SJCRH30 (cell line): ENCODE measurements at places on chromosomes 6 and 20. TPM values are rescaled to one million over a fixed set of nuclear protein-coding genes. Genes with fewer than 3 reads are reported as not detected.
A peak's percentile ranks its signal among the peaks of the same experiment; 100 is the strongest.

DNA sequence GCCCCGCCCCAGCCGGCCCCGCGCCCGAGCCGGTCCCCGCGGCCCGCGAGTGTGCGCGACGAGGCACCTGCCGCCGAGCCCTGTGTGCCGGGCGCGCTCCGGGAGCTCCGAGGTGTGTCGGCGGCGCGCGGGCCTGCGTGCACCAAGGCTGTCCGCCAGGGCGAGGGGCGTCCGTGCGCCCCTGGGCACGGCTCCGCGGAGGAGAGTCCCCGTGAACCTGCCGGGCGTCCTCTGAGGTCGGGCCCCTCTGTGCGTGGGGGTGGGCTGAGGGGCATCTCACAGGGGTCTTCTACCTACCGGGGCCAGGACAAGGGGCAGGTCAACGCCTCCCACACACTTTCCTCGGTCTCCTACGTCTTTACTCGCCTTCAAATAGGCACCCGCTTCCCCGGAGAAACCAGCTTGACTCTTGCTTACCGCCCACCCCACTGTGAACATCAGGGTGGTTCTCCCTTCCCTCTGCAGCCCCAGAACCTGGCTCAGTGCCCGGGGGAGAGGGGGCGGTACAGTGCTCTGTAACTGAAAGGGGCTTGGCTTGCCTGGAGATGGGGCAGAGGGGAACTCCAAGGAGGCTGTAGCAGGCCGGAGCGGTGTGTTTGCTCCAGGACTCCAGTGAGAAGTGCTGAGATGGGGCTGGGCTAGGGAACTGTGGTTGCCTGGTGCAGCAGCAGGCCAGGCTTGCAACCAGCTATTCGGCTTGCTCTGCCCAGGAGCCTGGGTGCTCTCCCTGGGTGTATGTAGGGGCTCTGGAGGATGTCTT lies at the start of gene SAMD10:
Gene SAMD10 (minus strand): TSS at position 86 of the 760 bp plus-strand sequence. CDS start 175 bp downstream, outside the sequence.
- H3K4me1 ChIP-seq, result peaks cover 18% of the 10 kb centered on the region
- peaks cover 20% of the 10 kb centered on the region for H3K36me3 ChIP-seq
- peak within 1 kb of the TSS; percentile 86; the same call in 1 of the 2 replicates for H3K27ac ChIP-seq
- DNase-seq, result peak; percentile 48

DNA sequence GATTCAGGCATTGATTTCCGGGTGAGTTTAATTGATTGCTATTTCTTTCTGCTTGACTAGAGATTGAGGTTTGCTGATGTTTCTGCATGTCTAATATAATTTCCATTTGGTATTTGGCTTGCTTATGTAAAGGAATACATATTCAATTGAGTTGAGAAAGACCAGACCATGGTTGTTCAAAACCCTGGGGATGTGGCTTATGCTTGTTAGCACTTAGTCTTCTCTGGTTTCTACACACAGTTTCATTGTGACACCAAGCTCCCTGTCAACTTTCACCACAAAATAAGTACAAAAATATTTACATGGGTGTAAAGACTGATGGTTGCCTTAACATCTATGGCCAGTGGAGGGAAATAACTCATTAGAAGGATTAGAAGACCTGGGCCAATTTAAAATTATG lies 209.6 kb downstream of the CDH26 start:
- no peaks in the 10 kb centered on the region for H3K36me3 ChIP-seq
- no peak for DNase-seq
- H3K4me3 ChIP-seq, result no peak overlapping the region
- H3K27me3 ChIP-seq, result peaks cover 8% of the 10 kb centered on the region; the same call in 1 of the 2 replicates

GRCh38 chr6:17418281-17419188 lies 25.1 kb downstream of the CAP2 start:
- peak; percentile 62 for DNase-seq
- H3K27ac ChIP-seq, result peak overlapping the region; percentile 67
- H3K36me3 ChIP-seq, result peaks cover under 1% of the 10 kb centered on the region; the same call in 1 of the 2 replicates
- peak overlapping the region; percentile 38 for H3K4me3 ChIP-seq
- H3K4me1 ChIP-seq, result peaks cover 27% of the 10 kb centered on the region

DNA sequence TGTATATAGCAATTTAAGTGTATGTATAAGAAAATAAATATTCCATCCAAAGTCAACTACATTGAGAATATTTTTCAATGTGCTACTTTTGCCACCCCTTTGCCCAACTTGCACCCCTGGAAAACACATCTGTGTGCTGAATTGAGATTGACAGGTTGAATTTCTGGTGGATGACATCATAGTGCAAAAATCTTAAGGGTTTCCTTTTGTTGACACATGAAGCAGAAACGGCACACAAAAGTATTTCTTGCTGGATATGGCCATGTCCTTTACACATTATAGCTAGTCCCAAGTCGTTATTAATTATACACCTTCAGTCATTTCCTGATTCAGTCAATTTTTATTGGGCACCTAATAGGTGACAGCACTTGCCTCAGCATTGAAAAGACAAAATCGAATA lies 188.7 kb upstream of the FBXL4 start:
- no peak for DNase-seq
- no peak overlapping the region for H3K27ac ChIP-seq
- H3K27me3 ChIP-seq, result no peaks in the 10 kb centered on the region
- no peak overlapping the region for H3K4me3 ChIP-seq
- no peaks in the 10 kb centered on the region for H3K36me3 ChIP-seq

DNA sequence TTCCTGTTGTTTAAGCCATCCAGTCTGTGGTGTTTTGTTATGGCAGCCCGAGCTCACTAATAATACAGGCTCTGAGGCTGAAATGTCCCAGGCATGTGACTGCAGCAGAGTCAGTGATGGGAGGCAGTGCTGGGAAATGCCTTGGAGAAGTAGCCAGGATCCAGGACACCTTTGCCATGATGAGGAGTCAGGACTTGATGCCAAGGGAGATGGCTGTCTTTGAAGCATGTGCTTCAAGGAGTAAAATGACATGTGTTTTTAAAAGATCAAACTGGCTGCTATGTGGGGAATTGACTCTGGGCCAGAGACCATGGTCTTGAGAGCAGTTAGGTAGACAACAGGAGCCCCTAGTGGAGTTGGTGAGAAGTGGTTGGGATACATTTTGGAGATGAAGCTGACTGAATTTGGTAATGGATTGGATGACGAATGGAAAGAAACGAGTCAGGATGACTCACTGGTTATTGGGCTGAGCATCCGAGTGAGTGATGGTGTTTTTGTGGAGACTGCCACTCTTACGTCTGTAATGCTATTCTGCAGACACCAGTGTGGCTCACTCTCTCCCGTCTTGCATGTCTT lies 322.2 kb downstream of the PLCB1 start:
- no peaks in the 10 kb centered on the region for H3K36me3 ChIP-seq
- H3K4me3 ChIP-seq, result no peak overlapping the region
- peak; percentile 62 for DNase-seq
- H3K27ac ChIP-seq, result no peak overlapping the region

DNA sequence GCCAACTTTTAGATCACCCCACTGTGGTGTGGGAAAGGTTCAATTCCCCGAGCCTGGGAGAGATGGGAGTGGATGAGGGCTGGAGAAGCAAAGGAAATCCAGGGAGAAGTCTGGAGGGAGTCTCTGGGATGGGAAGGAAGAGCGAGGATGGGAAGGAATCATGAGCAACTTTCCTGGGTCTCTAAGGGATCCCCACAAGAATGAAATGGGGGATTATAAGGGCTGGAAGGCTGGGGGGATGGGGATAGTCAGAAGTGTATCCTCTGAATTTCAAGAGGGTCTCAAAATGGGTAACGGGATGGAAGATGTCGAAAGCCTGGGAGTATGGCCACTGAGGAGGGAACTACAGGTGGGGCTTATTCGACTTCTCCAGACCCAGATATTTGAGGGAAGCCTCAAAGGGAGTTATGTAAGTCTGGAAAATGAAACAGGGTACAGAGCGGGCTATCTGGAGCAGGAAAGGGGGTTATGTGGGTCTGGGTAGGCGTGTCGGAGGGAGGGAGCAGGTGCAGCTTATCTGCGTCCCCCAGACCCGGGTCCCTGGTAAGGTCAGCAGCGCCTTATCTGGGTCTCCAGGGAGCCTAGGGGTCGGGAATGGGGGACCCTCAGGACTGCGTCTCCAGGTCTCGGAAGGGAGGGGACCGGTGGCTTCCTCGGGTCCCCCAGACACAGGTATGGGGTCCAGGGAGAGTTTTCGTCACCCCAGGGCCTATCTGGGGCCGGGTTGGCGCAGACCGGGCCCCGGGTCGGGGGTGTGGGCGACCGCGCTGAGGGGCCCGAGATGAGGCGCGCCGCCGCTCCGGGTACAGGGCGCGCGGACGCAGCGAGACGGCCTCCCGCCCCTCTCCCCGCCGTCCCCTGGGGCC lies 550 bp downstream of the PLAGL2 start:
- peaks cover 21% of the 10 kb centered on the region; the same call in 1 of the 2 replicates for H3K36me3 ChIP-seq
- DNase-seq, result peak; percentile 17
- H3K27me3 ChIP-seq, result no peaks in the 10 kb centered on the region
- H3K27ac ChIP-seq, result peak overlapping the region; percentile 51
- H3K4me3 ChIP-seq, result peak overlapping the region; percentile 95
- H3K4me1 ChIP-seq, result peaks cover 29% of the 10 kb centered on the region

DNA sequence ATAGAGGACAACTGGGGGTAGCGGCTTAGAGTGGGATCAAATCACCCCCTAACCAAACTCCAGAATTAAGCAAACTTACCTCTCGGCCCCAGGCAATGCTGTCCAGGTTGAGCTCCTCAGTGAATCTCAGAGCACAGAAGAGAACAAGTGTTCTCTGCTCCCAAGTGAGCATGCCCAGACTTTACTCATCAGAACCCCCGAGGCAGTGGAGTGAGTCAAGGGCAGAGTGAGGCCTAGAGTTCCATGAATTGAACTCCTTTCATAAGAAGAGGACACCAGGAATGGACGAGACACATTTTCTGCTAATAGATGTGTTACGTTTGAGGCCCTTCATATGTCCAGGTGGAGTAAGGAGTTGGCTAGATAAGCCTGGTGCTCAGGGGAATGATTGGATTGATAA lies 134.0 kb upstream of the DTNBP1 start:
- H3K27ac ChIP-seq, result no peak overlapping the region
- H3K36me3 ChIP-seq, result no peaks in the 10 kb centered on the region
- peaks cover 29% of the 10 kb centered on the region for H3K4me1 ChIP-seq
- H3K4me3 ChIP-seq, result no peak overlapping the region
- no peak for DNase-seq

DNA sequence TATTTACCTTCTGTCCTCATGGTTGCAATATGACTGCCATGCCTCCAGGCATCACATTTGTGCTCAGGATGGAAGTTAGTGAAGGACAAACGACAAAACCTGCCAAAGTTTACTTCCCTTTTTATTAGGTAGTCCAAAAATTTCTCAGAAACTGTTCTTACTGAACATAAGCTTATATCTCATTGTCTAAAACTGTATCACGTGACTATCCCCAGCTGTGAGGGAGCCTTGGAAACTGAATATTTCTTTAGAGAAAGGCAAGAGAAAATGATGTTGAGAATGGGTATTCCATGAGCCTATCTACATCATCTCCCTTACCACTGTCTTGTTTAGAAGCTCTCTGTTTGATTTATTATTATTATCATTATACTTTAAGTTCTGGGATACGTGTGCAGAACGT lies 303.6 kb upstream of the PRND start:
- peaks cover 10% of the 10 kb centered on the region; the same call in 1 of the 2 replicates for H3K4me1 ChIP-seq
- H3K36me3 ChIP-seq, result no peaks in the 10 kb centered on the region
- no peak overlapping the region for H3K4me3 ChIP-seq
- H3K27ac ChIP-seq, result no peak overlapping the region
- H3K27me3 ChIP-seq, result no peaks in the 10 kb centered on the region

DNA sequence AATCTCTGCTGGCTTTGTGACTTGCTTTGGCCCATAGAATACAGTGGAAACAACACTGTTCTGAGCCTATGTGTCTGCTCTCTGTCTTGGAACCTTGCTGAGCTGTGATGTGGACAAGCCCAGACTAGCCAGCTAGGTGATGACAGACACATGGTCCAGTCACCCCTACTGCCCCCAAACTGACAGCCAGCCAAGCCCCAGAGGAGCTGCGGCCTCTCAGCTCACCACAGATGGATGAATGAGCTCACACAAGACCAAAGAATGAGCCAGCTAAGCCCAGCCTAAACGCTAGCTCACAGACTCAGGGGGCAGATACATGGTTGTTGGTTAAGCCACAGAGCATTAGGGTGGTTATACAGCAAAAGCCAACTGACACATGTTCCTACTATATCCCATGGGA lies 4.1 kb downstream of the AARS2 start:
- peaks cover 3% of the 10 kb centered on the region; the same call in 1 of the 2 replicates for H3K4me1 ChIP-seq
- DNase-seq, result peak; percentile 36
- H3K27me3 ChIP-seq, result no peaks in the 10 kb centered on the region

- H3K4me3 ChIP-seq, result peak overlapping the region; percentile 59
- no peaks in the 10 kb centered on the region for H3K27me3 ChIP-seq
- DNase-seq, result peak; percentile 69
- H3K27ac ChIP-seq, result no peak overlapping the region
Measured at GRCh38 chr6:28943557-28944411, 20.0 kb upstream of the TRIM27 start.

- no peak for DNase-seq
- no peak overlapping the region for H3K27ac ChIP-seq
- peaks cover 53% of the 10 kb centered on the region for H3K27me3 ChIP-seq
- no peaks in the 10 kb centered on the region for H3K4me1 ChIP-seq
- no peaks in the 10 kb centered on the region for H3K36me3 ChIP-seq
Measured at GRCh38 chr20:61912665-61913422, 152.8 kb downstream of the TAF4 start.

The YTHDF1 gene
- total RNA-seq, result 83.2 and 84.4 TPM in 2 replicates

The CTCFL gene
- 0.06 TPM in 1 of 2 replicates, not detected in the other for total RNA-seq

The PKIB gene
- total RNA-seq, result 7.4 and 10.0 TPM in 2 replicates

The MLN gene
- not detected in 2 replicates for total RNA-seq
